Fibroblast of the aortic adventitia (primary cell): ENCODE measurements at places on chromosomes 16 and 17. TPM values are rescaled to one million over a fixed set of nuclear protein-coding genes. Genes with fewer than 3 reads are reported as not detected.

Gene CRYBA1
- total RNA-seq: not detected in 2 replicates

Gene TGFB1I1
- total RNA-seq: 30.3 and 56.7 TPM in 2 replicates

Gene TNP2
- not detected in 2 replicates for total RNA-seq

Gene ICAM2
- 2.6 and 3.0 TPM in 2 replicates for total RNA-seq

Gene ABCA10
- total RNA-seq: 2.8 and 7.5 TPM in 2 replicates

Gene RPS15A
- total RNA-seq: 187 and 2,964 TPM in 2 replicates

Gene PRCD
- total RNA-seq: 4.2 and 9.4 TPM in 2 replicates

Gene MIEF2
- total RNA-seq: 13.2 and 27.6 TPM in 2 replicates

Gene NKD1
- 0.09 TPM in 1 of 2 replicates, not detected in the other for total RNA-seq

Gene ABI3
- 0.18 TPM in 1 of 2 replicates, not detected in the other for total RNA-seq

Gene WSCD1
- 0.16 and 0.18 TPM in 2 replicates for total RNA-seq

Gene GP1BA
- not detected in 2 replicates for total RNA-seq

Gene SPECC1
- 13.6 and 16.8 TPM in 2 replicates for total RNA-seq

Gene CSH1
- not detected in 2 replicates for total RNA-seq

Gene GPR142
- not detected in 2 replicates for total RNA-seq

Gene TP53TG3B
- not detected in 2 replicates for total RNA-seq

Gene AOC2
- total RNA-seq: 0.25 and 0.72 TPM in 2 replicates

Gene KRTAP9-4
- not detected in 2 replicates for total RNA-seq

Gene PPP1R1B
- total RNA-seq: 4.1 and 9.0 TPM in 2 replicates

Gene OGFOD3
- 18.7 and 80.2 TPM in 2 replicates for total RNA-seq

Gene KRTAP3-1
- total RNA-seq: not detected in 2 replicates
